ENCODE measurements at places on chromosomes 11 and 22.

GRCh38 chr11:121887976-121888557 is 227.9 kb downstream of the BLID start:
- DNase-seq: no peak

DNA sequence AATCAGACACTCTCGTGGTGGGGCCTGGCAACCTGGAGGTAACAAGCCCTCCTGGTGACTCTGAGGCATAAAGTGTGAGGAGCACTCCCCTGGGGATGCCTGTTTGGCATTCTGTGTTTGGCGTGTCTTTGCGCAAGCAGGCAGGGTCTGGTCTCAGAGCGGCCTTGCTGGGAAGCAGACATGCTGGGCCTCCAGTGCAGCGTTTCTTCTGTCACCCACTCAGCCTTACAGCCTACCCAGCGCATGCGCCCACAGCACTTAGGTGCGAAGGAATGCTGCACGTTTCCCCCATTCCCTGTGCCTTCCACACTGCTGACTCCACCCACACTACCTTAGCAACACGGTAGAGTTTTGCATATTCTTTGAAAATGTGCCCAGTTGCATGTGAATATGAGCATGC is 7.4 kb upstream of the CXCR5 start:
- DNase-seq: no peak

DNA sequence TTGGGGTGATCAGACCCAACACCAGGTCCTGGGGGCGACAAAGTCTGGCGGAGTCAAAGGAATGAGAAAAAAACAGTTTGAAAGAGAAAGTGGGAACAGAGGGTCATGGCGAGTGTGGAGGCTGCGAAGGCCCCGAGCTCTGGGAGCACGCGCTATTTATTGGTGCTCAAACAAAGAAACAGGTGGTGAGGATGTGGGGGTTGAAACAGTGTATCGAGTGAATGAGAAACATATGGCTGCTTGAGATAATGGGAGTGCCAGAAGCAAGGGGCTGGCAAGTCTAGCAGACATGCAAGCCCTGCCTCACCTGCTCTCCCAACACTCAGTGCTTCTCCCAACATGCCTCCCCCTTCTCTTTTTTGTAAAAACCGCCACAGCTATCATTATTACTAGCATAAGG is 7.8 kb upstream of the DUSP18 start:
- DNase-seq: no peak

DNA sequence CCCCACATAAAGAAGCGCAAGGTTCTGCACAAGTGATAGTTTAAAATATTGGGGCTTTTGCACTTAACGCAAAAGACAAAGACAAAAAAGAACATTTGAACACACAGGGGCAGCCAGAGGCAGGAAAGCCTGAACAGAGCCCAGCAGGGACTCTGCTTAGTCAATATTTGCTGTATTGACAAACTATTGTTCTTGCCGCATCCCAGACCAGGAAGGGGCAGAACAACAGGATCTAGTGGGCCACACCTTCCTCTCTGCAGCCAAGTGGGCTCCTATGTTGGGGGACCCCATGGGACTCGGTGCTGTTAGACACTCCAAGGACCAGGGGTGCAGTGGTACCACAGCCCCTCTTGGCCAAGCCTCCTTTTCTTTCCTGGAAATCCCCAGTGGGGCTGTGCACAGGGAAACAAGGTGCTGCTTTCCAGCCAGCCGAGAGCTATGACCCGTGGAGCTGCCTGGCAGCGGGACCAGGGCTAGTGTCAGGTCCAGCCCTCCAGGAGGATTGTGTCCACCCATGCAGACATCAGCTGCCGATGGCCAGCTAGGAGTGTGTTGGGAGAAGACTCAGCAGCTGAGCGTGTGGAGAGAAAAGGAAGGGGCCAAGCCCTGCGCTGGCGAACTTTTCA is 43.3 kb upstream of the ANO1 start:
- no peak for DNase-seq

DNA sequence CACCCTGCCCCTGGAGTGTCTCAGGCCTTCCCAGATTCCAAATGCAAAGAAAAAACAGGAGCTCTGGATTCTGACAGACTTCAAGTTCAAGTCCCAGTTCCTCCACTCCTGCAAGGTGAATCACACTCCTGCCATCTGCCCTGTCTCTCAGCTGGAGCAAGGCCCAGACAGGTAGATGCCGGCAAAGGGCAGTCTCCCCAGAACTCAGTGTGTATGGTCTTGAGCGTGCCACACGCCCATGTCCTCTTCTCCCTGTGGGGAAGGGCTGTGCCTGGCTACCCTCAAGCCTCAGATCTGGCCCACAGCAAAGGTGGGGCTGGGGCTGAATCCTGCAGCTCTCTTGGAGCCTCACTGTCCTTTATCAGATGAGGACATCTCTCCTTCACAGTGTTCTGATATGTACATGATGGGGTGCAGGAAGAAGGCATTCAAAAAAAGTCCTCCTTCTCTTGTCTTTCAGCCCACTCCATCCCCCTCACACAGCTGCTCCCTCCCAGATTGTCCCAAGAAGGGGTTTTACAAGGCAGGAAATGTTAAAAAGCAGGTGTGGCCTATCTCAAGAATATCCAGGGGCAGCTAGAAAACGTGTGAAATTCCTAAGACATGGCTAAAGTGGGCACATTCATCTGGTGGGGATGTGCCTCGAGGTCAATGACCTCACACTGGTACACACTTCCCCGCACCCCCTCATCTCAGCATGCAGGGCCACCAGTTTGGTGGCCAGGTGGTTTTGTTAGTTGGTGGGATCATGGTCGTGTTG is 27.7 kb upstream of the ARFGAP3 start:
- no peak for DNase-seq

Measured in substantia nigra (tissue), 51 donors.